Stomach (tissue), 19 donors: ENCODE measurements at places on chromosomes 12 and 14. TPM values are rescaled to one million over a fixed set of nuclear protein-coding genes. Genes with fewer than 3 reads are reported as not detected.

Gene STYK1
- total RNA-seq, result 20.1 TPM

GRCh38 chr12:6336889-6337853 is 4.7 kb downstream of the TNFRSF1A start:
- DNase-seq, result peak; percentile 67

GRCh38 chr12:47755655-47756562 is 2.8 kb downstream of the RAPGEF3 start:
- no peak for DNase-seq

DNA sequence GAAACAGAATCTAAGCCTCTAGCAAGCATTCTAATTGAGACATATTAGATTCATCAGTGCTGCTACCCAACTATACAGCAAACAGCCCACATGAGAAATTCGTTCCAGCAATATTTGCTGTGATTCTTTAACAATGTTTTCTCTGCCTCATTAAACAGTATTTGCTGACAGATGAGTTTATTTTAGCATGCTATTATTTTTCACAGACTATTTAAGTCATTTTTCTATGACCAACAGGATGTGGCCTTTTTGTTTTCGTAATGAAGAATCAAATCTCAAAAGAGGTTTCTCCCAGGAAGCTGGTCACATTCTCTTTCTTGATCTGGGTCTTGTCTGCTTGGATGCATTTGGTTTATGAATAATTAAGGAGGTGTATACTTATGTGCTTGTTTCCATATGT is 23.2 kb upstream of the SERPINA12 start:
- no peak for DNase-seq
